Fibroblast of skin of right quadriceps (primary cell): ENCODE measurements at places on chromosomes 6 and 20.

DNA sequence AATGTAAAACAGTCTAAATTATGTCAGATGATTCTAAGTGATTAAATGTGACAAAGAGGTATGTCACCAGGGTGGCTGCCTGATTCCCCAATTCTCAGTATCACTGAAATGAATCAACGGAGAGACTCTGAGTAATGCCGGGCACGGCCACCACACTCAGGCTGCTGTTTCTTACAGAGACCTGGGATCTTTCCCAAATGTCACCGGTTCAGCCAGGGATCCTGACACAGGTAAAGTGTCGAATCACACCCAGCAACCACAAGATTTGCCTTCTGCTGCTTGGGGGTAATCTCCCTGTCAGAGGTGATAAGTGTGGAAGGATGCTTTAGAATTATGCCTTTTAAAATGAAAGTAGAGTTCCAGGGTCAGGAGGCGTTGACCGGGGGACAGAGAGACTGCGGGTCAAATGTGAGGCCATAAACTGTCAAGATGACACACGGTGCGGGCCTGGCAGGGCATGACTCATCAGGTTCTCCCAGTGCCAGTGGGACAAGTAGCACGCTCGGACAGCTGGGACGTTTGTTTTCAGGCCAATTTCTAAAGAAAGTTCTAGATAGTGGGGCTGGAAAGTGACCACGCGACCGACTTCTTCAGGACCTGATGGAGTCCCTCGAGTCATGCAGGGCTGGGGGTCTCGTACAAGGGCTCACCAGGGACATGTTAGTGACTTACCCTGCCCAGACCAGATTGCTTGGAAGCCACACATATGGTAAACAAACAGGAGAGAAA lies 48.9 kb downstream of the PRDM1 start:
- DNase-seq = no peak

GRCh38 chr6:12481850-12482249 lies 191.7 kb downstream of the EDN1 start:
- no peak for DNase-seq

GRCh38 chr6:127177923-127178231 lies 59.4 kb downstream of the RSPO3 start:
- no peak for DNase-seq

DNA sequence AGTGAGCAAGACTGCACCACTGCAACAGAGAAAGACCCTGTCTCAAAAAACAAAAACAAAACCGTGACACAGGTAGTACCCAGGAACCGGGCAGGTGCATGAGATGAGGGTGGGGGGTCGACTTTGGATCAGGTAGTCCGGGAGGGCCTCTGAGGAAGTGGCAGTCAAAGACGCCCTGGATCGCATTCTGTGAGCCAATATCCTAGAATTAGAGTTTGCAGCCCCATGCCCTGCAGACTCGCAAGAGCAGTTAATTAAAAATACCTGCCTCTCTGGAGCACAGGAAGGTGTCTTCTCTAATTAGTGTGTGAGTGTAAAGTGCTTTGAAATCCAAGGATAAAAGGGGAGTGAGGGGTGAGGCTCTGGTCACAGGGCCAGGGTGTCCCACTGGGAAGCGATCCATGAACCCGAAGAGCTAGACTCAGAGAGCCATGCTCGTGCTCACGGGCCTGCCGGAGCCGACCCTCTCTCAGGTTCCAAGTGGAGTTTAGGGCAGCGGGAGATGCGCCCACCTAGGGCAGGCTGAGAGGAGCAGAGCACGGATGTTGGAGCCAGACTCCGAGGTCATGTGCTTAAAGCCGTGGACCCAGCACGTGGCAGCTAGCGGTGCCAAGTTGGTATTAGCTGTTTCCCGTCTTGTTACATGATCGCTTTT lies 74.7 kb upstream of the PTPN1 start:
- no peak for DNase-seq

DNA sequence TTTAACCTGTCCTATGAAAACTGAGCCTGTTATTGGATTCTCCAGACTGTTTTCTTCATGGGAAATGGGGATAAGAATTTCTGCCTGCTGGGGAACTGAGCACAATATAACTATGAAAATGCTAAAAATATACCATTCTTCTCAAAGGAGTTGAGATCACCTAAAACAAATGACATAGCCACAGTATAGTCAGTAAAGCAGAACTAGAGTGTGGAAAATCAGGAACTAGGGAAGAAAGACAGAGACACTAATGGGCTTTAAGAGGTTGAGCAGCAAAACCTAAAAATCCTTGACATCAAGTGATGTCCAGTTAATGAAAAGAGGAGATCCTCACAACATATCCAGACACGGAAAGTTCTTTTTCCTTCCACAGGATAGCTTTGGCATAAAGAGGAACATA lies 215.7 kb upstream of the CST7 start:
- DNase-seq = no peak

DNA sequence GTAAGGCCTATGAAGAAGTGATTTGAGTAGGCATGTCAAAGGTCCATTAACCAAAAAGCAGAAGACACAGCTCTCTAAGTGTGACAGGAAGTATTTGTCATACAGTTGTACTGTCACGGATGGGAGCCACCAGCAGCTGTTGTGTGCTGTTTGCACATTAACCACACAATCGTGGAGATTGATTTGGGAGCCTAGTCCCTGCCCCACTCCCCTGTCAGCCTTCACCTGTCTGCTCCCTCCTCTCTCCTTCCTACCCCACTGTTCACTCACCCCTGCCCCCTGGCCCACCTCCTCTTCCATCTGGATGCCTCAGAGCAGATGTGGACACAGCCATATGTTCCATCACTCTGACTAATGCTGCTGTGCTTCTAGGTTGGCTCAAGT lies 124.7 kb upstream of the SPACA1 start:
- DNase-seq = no peak

DNA sequence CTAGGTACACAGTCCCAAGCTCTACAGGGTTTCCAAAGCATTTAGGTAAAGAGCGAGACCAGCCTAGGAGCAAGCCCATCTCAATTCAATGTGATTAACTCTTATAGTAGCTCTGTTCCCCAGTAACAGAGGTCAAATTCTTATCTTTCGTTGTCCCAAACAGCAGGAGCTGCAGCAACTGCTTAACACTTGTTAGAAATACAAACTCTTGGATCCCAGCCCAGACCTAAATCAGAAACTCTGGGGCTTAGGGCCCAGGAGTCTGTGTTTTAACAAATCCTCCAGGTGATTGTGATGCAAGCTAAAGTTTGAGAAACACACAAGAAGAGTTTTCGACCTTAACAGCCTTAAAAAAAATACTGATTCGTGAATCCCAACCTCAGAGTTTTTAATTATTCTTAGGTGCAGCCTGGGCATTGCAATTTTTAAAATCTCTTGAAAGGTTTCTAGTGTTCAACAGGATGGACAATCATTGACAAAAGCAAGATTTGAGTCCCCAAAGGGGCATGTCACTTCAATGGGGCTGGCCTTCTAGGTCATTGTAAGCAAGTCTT lies 127.4 kb upstream of the HCRTR2 start:
- no peak for DNase-seq

- no peak for DNase-seq
Measured at GRCh38 chr20:64003960-64004725, 23.2 kb downstream of the PRPF6 start.

GRCh38 chr6:52009466-52010140 lies 77.8 kb downstream of the PKHD1 start:
- DNase-seq = no peak

- no peak for DNase-seq
Measured at GRCh38 chr6:36367743-36368142, 19.7 kb downstream of the ETV7 start.

GRCh38 chr6:150261997-150262697 lies 106.7 kb upstream of the IYD start:
- no peak for DNase-seq

DNA sequence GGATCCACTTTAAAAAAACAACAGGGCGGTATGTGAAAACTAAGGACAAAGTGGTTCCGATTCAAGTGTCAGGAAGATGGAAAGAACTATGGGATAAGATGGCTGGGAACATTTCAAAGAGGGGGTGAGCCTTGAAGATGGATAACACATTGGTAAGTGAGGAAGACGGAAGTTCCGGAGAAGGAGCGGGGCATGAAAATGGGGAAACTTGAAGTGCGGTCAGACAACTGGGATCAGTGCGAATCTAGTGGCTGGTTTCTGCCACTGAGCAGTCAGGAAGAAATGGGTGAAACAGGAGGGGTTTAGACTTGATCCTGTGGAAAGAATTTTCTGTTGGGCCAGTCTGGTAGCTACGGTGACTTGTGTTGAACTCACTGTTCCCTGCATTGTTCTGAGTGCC lies 1.2 kb downstream of the NAA20 start:
- no peak for DNase-seq

- DNase-seq = peak; percentile 97
Measured at GRCh38 chr6:129490521-129491255, 219.3 kb downstream of the ARHGAP18 start.

DNA sequence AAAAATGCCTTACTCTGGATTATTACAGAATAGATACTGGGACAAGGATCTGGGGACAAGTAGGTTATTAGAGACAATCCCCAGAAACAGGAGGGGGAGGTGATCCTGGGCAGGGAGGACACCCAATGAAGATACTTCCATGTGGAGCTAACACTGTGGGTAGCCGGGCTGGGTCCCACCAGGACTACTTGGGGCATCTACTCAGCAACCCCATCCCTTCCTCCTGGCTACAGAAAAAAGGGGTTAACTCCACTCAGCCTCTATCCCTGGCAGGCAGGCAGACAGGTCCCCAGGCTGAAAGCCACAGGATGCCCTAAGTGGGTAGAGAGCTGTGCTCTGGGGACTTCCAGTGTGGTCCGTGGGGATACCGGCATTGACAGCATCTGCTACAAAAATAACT lies 68.0 kb upstream of the NXT1 start:
- no peak for DNase-seq

- no peak for DNase-seq
Measured at GRCh38 chr6:70289299-70289698, 13.6 kb downstream of the COL9A1 start.

- DNase-seq = peak; percentile 34
Measured at GRCh38 chr6:34792605-34793500, 970 bp downstream of the BLTP3A start.

DNA sequence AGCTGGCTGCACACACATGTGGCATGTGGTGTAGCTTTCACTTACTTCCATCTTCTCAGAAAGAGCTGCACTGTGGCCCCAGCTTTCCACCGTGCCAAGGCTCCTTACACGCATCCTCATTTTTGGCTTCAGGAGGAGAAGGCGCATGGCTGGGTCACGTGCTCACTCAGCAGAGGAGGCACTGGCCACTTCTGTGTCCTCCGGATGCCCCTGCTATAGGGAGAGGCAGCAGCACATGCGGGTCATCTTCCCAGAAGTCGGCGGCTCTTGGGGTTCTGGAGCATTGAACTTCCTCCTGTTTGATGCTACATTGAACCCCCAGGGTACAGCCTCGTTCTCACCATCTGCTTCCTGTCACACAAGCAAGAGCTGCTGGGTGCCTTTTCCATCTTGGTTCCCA lies 111.3 kb downstream of the FAM120B start:
- no peak for DNase-seq

DNA sequence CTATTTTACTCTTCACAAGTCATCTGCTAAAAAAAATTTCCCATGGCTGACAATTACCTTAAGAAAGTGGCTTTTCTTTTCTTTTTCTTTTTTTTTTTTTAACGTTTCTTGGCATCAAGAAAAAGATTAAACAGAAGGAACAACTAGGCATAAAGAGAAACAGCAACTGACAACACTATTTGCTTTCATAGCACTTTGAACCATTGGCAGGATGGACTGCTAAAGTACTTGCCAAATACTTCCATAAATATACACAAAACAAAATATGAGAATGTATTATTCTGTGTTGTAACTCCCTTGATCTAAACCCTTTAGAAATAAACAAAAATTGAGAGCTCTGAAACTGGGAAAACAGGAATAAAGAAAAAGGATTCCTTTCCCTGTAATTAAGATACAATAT lies 20.0 kb upstream of the PLN start:
- DNase-seq = no peak

GRCh38 chr6:124928851-124929250 lies 33.4 kb upstream of the RNF217 start:
- DNase-seq = no peak

GRCh38 chr6:24988562-24988961 lies 52.8 kb upstream of the RIPOR2 start:
- no peak for DNase-seq

GRCh38 chr6:20691185-20691584 lies 156.9 kb downstream of the CDKAL1 start:
- no peak for DNase-seq

DNA sequence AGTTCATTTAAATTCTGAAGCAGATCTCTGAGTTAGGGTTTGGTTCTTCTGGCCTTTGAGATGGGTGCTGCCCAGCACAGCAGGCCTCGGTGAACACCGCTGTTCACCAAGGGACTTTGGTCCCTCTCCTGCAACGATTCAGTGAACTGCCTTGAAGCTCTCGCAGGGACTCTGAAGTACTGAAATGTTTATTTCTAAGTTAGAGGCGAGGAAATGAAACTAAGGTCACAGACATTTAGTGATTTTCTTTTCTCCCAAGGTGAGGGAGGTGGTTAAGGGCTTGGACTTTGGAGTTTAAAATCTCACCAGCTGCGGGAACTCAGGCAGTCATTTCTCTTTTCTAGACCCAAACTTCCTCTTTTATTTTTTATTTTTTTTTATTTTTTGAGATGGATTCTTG lies 26.2 kb downstream of the E2F3 start:
- no peak for DNase-seq

DNA sequence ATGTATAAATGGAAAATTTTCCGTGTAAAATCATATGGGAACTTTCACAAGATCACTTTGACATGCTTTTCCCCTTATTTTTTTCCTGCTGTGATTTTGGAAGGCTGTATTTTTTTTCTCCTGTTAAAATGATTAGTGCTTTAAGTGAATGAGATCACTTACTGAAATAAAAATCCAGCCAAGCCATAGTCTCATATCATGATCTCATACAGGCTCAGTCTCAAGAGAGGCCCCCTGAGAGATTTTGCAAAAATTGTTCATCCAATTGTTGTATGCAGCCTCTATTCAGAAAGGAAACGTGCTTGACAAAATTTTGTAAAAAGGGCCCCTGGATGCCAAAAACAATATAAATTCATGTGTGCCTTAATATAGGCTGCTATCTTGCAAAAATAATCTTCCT lies 528.2 kb downstream of the HDGFL1 start:
- peak; percentile 34 for DNase-seq

- DNase-seq = no peak
Measured at GRCh38 chr20:48674461-48674860, 153.3 kb downstream of the PREX1 start.

- DNase-seq = peak; percentile 60
Measured at GRCh38 chr6:149094934-149095351, 222.6 kb upstream of the TAB2 start.

GRCh38 chr6:111750753-111751673 lies 122.2 kb downstream of the FYN start:
- DNase-seq = peak; percentile 54

GRCh38 chr20:41094353-41095055 lies 42.8 kb upstream of the PLCG1 start:
- DNase-seq = peak; percentile 40

GRCh38 chr6:7050004-7050403 lies 57.8 kb upstream of the RREB1 start:
- DNase-seq = no peak

DNA sequence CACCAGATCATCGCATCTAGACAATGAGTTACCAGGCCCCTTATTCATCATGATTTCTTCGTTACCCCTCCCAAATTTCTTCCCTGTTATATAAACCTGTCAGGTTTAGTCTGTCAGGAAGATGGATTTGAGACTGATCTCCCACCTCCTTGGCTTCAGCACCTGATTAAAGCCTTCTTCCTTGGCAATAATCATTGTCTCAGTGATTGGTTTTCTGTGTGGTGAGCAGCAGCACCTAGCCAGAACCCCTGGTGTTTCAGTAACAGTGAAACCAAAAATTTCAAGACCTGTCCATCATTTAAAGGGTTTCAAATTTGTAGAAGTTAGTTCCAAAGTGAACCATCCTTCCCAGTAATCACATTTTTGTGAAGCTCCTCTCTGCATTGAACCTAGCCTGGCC lies 209.8 kb upstream of the GJE1 start:
- DNase-seq = no peak
